ENCODE measurements at places on chromosomes 1 and 21.

DNA sequence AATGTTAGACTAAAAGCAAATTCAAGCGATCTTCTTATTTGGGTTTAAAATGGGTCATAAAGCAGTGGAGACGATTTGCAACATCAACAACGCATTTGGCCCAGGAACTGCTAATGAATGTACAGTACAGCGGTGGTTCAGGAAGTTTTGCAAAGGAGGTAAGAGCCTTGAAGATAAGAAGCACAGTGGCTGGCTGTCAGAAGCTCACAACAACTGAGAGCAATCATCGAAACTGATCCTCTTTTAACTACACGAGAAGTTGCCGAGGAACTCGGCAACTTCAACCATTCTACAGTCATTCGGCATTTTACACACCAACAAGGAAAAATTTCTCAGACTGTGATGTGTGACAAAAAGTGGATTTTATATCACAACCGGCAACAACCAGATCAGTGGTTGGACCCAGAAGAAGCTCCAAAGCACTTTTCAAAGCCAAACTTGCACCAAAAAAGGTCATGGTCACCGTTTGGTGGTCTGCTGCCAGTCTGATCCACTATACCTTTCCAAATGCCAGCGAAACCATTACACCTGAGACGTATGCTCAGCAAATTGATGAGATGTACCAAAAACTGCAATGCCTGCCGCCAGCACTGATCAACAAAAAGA, 47.9 kb downstream of the ASH1L start:
- no peak for DNase-seq

- no peak for DNase-seq
These were observed 163.2 kb upstream of the CSF3R start for GRCh38 chr1:36645867-36646266.

GRCh38 chr1:156896490-156897033, 3.0 kb downstream of the PEAR1 start:
- DNase-seq, result no peak

GRCh38 chr1:211900441-211900840, 69.9 kb upstream of the LPGAT1 start:
- no peak for DNase-seq

- no peak for DNase-seq
These were observed 38.9 kb downstream of the EIF2D start for GRCh38 chr1:206573319-206573718.

DNA sequence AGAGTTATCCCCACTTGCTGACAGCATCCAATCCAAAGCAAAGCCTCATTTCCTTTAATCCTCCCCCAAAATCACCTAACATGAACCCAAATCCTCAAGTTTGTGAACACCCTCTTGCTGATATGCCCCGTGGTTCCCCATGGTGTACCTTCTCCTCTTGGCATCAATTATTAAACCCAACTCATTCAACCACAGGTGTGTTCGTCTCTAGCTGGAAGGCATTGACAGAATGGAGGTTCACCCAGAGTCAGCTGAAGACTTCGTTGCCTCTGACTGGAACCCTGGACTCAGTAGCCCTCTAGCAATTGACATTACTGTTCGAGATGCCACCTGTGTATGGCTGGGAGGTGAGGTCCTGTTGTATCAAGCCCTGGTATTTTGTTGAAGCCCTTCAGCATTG, 22.8 kb downstream of the SLC30A10 start:
- DNase-seq, result no peak

- no peak for DNase-seq
These were observed 46.6 kb upstream of the RAB4A start for GRCh38 chr1:229224308-229224707.
